ENCODE measurements at places on chromosomes 3 and 15.

- DNase-seq: no peak
Measured at GRCh38 chr15:41025393-41025792, 72.1 kb downstream of the CHAC1 start.

DNA sequence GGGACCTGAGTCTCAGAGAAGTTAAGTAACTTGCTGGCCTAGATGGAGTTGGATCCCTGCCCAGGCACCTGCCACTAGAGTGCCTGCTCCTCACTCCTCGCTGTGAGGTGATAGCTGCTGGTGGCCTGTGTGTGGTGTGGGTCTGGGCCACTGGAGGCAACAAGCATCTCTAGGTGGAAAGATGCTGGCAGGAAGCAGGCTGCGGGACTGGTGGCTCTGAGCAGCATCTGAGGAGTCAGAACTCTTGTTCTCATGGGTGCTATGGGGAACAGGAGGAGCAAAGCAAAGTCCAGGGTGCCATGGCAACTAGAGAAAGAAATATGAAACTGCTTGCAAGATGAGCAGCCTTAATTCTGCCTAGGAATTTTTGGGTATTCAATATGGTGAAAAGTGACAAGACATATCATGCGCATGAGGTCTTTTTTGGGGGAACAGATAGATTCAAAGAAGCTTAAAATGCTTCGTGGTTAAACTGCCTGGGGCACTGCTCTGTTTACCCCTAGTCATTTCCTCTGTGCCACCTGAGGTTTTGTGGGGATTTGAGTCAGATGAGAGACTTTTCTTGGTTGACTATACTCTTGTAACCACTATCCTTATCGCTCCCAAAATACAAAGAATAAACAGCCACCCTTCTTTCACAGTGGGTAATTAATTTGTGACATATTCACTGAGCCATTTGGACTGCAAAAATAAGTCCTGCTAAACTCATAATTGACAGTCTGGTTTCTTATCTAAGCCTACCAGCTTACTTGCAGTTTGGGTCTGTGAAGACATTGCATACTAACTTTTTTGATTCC lies 50.3 kb downstream of the MED12L start:
- DNase-seq: no peak

DNA sequence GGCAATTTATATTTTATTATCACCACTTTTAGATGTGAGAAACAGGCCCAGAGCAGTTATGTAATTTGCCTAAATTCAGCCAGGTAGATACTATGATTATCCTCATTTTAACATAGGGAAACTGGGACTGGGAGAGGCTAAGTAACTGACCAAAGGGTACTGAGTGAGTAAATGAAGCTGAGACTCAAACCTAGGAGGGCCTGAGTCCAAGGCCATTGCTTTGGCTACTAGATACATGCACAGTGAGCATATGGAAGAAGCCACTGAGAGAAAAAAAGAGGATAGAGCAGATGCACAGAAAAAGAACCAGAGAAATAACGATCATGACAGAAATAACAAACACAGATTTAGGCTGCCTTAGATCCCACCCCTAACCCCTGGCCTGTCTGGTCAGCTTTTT lies 33.6 kb downstream of the USF3 start:
- DNase-seq: no peak

- no peak for DNase-seq
Measured at GRCh38 chr3:174247687-174248152, 611.4 kb upstream of the NAALADL2 start.

GRCh38 chr15:55816017-55816416 lies 73.1 kb upstream of the PRTG start:
- no peak for DNase-seq

DNA sequence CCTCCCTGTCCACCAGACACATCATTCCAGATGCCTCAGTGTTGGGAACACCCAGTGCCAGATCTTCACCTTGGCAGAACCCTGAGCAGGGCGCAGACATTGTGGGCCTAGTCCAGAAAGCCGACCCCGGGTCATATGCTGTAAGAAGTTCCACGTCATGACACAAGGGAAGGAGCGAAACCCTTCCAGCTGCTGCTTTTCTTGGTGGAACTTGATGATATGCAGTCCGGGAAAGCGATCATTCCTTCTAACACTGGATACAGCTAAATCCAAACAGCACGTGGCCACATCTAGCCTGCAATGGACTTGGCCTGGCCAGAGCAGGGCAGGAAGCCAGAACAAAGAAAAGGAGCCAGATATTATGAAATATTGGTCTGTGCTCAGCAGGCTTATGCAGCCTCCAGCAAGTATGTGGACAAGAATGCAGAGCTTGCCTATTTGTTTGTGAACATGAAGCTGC lies 22.0 kb downstream of the GASK1A start:
- no peak for DNase-seq

- DNase-seq: no peak
Measured at GRCh38 chr15:57943171-57943570, 122.3 kb downstream of the ALDH1A2 start.

GRCh38 chr3:73781541-73781940 lies 156.8 kb upstream of the PDZRN3 start:
- DNase-seq: no peak

DNA sequence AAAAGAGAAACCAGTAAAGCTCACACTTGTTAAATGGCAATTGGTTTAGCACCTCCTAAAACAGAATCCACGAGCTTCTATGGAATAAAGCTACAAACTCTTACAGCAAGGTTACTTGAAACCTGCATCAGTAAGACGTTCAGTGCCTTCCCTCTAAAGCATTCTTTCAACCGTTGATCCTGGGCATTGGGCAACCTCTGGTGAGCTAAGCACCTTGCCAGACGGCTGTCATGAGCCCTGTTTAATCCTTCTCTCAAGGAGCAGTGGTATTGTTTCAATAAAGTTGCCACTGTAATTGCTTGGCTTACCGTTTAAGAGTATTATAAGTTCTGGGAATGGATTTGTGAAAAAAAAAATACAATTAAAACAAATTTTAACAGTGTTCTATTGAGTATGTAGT lies 75.0 kb downstream of the COL8A1 start:
- no peak for DNase-seq

DNA sequence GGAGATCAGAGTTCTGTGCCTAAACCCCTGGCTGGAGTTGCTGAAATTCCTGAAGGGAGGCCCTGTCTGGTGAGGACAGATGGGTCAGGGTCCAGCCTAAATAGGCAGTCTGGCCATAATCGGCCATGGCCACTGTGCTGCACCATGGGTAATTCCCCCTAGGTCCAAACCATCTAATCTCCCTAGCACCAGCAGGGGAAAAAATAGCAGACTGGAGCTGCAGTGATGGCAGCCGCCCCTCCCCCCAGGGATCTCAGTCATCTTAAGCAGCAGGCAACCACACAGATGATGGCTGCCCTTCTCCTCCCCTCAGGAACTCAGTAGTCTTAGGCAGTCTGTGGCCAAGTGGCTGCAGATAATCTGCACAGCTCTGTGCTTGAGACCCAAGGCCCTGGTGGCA lies 68.4 kb upstream of the CD96 start:
- DNase-seq: no peak

- no peak for DNase-seq
Measured at GRCh38 chr15:84910928-84911623, 26.6 kb downstream of the SLC28A1 start.

GRCh38 chr3:161314836-161315395 lies 56.4 kb downstream of the SPTSSB start:
- no peak for DNase-seq

GRCh38 chr15:41839781-41840491 lies 1.3 kb downstream of the PLA2G4B start:
- no peak for DNase-seq

DNA sequence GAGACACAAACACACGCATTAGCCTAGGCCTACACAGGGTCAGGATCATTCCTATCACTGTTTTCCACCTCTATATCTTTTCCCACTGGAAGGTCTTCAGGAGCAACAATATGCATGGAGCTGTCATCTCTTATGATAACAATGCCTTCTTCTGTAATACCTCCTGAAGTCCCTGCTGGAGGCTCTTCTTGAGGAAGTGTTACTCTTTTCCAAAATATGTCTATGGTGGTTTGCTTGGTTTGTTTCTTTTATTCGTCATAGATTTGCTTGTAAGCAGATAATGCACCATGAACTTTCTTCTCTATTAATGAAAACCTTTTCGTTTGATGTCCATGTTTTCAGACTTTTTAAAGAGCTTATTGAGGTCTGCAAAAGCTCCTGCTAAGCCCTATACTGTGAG lies 109.3 kb downstream of the GMPS start:
- no peak for DNase-seq

- no peak for DNase-seq
Measured at GRCh38 chr15:87628311-87628710, 628.2 kb downstream of the NTRK3 start.

GRCh38 chr3:73915886-73916285 lies 291.1 kb upstream of the PDZRN3 start:
- no peak for DNase-seq

GRCh38 chr3:122357828-122358702 lies 25.0 kb downstream of the MIX23 start:
- DNase-seq: no peak

- DNase-seq: no peak
Measured at GRCh38 chr15:87940768-87941167, 315.8 kb downstream of the NTRK3 start.

DNA sequence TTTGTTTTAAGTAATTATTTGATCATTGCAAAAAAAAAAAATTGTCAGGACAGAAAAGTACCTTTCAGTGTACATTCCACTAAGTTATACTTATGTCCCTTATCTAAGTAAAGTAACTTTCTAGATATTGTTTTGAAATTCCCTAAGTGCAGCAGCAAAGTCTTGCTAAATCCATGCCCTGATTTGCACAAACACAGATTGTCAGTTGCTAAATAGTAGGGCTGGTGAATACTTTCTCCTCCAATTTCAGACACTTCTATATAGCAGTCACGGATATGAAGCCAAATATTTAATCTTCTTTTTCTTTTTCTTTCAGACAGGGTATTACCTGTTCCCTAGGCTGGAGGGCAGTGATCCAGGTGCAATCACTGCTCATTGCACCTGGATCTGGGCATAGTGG lies 12.9 kb downstream of the LRRC2 start:
- no peak for DNase-seq

GRCh38 chr3:128532012-128532983 lies 39.3 kb upstream of the GATA2 start:
- DNase-seq: no peak

DNA sequence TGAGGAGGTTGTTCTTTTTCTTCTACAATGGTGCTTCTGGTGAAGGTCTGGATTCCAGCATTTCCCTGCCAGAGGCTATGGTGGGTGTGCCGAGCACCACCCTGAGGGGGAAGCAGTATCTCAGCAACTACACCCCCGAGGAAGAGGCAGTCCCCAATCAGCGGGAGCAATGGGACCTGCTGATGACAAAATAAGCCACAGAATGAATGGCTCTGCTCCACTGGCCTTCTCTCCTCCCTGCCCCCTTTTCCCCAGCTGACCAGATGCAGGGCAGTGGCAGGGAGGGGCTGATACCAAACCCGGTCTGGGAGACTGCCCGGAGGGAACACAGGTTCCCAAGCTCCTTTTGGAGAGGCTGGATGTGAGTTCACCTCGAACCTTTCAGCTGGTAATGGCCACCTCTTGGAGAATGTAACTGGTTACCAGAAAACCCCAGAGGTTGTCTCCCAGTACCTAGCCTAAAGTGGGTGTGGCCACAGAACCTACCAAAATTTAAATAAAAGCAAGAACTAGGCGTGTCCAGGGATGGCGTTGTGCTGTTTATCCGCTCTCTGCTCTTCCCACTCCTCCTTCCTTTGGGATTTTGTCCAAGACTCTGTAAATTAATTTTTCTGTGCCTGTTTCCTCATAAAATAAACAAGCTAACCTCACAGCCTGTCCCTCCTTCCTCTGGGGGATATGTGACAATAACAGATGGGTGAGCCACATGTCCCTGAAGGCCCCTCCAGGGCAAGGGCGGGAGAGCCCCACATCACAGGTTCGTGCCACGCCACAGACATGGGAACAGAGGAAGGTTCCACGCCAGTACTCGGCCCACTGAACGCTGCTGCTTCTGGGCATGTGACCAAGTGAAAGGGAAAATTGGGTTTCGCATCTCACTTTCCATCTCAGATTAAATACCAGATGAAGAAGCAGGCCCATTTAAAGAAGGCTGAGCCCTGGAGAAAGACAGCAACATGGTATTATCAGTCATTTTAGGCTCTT lies 35.1 kb upstream of the SPTBN5 start:
- DNase-seq: no peak

- no peak for DNase-seq
Measured at GRCh38 chr3:13883681-13884080, 3.8 kb upstream of the WNT7A start.

- DNase-seq: no peak
Measured at GRCh38 chr3:38588995-38589937, 60.2 kb downstream of the SCN5A start.

- DNase-seq: no peak
Measured at GRCh38 chr3:194998417-194998816, 272.5 kb downstream of the XXYLT1 start.

DNA sequence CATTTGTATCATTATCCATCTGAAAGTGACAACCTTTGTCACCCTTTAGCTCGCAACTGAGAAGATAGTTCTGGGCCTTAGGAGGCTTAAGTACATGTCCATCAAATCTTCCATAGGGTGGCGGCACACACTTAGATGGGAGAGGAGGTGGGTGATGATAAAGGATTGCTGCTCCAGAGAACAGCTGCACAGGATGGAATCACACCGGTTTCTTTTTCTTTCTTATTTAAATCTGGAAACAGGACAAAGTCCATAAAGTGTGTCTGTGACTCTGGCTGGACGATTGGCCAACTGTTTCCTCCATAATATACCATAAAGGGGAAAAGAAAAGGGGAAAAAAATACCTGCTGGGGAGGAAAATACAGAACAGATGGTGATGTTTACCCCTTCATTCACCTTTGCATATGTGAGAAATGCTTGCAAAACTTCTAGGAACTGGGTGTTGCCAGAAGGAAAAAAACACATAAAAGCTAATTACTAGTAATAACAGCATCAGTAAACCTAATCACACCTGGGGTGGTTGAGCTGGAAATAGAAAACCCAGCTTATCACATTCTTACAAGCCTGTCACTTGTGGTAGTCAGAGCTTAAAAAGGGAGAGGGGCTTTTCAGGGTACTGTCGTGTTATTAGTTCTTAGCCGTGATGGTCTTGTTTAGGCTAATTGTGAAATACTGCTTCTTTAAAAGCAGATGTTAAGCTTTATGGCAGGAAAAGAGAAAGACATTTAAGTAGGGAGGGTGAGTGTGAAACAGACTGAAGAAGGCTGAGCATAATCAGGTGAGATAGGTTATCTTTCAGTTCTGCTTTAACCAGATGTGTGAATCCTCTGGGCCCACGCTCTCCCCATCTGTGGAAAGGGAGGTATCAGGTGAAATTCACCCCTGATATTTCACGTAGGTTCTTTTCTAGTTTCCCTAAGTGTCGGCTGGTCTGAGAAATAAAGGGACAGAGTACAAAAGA lies 16.7 kb downstream of the C2CD4A start:
- no peak for DNase-seq

DNA sequence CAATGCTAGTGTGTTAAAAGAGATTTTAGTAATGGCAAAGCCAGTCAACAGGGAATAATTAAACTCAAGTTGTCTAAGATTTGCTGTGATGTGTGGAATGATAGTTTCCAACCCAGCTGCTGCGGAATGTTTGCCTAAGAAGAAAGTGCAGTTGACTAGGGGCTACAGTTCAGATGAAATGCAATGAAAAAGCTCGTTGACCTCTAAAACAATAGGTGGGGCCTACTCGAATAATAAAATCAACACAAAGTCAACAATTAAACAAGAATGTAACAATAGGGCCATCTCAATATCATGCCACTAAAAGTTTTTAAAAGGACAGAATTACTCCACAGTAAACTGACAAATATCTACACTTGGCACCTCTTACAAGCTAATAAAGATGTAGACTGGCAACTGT lies 484.2 kb downstream of the MECOM start:
- no peak for DNase-seq

Data from stimulated activated CD8-positive, alpha-beta memory T cell treated with anti-CD3 and anti-CD28 coated beads, Interleukin-4, amount 100 ng/mL, for 1 hour (primary cell).